Daoy (cell line): ENCODE measurements at places on chromosomes 5 and 9. TPM values are rescaled to one million over a fixed set of nuclear protein-coding genes. Genes with fewer than 3 reads are reported as not detected.

Gene OR1J2
- total RNA-seq = not detected in 2 replicates

Gene SPAAR
- total RNA-seq = 0.06 TPM in 1 of 2 replicates, not detected in the other

Gene TLR4
- total RNA-seq = 0.11 and 0.48 TPM in 2 replicates

GRCh38 chr9:123480791-123481190 lies 124.8 kb downstream of the CRB2 start:
- no peak for DNase-seq

GRCh38 chr9:113511047-113511521 lies 47.6 kb downstream of the RGS3 start:
- no peak for DNase-seq

- no peak for DNase-seq
Measured at GRCh38 chr5:175575301-175575700, 82.6 kb upstream of the HRH2 start.

GRCh38 chr9:93635186-93636107 lies 59.1 kb downstream of the PHF2 start:
- DNase-seq = no peak

DNA sequence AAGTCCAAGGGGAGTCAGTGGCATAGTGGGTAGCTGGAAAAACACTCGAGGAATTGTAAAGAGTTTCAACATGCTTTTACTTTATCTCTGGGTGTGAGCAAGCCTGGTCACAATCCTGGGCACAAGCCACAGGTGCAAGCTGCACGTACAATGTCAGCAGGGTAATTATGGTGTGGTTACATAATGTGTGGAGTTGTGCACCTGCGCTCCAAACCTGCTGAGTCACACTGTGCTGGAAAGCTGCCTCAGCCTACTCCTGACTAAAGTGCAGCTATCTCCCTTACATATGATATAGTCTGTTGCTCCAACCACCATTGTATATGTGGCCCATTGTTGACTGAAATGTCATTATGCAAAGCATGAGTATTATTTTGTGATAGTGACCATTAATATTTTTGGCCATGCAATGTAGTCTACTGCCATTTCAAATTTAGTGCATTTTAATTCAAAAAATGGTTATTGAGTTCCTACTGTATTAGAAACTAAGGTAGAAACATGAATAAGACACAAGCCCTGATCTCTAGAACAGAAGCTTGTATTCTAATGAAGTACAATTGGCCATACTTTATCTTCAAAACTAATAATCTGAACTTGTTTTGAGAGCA lies 160.9 kb upstream of the SLC30A5 start:
- no peak for DNase-seq

GRCh38 chr5:100654895-100655294 lies 119.7 kb downstream of the FAM174A start:
- no peak for DNase-seq

DNA sequence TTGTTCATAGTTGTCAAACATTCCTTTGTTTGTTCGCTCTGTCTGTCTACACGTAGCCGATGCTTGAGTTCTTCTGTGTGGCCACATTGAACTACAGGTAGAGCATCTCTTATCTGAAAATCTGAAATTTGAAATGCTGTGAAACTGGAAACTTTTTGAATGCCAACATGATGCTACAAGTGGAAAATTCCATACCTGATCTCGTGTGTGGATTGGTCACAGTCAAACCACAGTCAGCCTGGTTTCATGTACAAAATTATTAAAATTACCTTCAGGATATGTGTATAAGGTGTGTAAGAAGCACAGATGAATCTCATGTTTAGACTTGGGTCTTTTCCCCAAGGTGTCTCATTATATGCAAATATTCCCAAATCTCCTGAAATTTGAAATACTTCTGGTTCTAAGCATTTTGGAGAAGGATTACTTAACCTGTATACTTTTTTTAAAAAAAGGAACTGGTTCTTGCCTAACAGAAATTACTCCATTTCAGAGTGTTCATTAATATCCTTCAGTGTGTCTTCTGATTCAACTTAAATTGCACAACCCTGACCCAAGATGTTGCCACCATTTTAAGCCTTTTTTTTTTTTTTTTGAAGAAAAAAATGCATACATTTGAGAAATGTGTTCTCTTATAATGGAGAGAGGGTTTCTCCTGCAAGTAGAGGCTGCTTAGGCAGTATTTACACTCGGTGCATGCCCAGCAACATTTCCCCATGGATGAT lies 254.3 kb downstream of the MAST4 start:
- DNase-seq = no peak
